ENCODE measurements at places on chromosomes 1 and 21.

DNA sequence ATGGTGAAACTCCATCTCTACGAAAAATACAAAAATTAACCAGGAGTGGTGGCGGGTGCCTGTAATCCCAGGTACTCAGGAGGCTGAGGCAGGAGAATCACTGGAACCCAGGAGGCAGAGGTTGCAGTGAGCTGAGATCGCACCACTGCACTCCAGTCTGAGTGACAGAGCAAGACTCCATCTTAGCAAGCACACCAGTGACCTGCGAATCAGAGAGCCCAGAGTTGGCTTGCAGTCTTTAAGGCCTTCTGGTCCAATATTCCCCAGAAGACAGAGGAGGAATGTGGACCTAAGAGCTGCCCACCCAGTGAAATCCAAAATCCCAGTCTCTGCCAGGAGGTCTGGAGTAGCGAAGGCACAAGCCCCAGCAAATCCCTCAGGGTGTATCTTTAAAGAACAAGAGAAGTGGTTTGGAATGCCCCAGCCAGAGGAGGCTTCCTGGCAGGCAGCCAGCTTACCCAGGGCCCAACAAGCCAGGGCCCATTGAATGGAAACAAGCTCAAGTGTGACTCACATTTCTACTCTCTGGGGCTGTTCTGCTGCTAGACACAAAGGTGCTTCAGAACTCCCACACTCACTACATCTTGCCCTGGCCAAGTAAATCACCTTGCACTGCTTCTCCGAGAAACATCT lies 23.9 kb downstream of the GPR161 start:
- no peak for DNase-seq

DNA sequence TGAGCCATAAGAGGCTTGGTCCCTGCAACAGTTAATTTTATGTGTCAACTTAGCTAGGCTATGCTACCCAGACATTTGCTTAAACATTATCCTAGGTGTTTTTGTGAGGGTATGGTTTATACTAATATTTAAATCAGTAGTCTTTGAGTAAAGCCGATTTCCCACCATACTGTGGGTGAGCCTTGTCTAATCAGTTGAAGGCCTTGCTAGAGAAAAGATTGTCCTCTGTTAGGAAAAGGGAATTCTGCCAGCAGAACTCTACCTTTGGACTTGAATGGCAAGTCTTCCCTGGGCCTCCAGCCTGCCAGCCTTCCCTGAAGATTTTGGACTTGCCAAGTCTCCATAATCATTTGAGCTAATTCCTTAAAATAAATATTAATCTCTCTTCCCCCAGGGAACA lies 23.9 kb downstream of the RHBDL2 start:
- DNase-seq, result no peak

DNA sequence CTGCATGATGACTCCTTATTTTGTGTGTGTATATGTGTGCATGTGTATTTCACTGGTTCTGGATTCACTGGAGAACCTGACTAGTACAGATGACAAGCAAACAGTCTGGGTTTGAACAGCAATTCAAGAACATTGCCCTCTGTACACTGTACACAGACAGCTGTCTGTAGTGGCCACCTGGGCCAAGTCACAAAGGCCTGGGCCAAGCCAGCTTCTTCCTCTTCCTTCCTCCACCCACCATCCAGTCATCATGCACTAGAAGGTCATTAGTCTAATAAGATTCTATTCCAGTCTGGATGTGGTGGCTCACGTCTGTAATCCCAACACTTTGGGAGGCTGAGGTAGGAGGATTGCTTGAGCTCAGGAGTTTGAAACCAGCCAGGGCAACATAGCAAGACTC lies 155.9 kb downstream of the ELAVL4 start:
- no peak for DNase-seq

- no peak for DNase-seq
Measured at GRCh38 chr1:234748066-234748465, 138.1 kb upstream of the IRF2BP2 start.

- no peak for DNase-seq
Measured at GRCh38 chr1:31759298-31760023, 4.7 kb downstream of the ADGRB2 start.

DNA sequence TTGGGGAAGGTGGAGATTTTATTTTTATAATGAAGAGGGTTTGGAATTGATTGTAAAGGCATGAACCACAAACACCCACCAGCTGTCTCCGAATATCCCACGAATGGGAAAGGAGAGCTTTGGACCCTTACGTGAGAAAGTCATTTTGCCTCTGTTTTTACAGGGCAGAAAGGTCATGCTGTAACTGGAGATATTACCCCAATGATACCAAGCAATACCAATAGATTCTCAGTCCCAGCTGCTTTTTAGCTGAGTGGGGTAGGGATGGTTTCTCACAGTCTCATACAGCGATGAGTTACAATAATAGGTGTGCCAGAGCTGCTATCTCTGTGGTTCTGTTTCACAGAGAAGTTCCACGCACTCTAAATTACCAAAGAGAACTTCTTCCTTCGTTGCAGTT lies 8.8 kb upstream of the F3 start:
- DNase-seq, result no peak

DNA sequence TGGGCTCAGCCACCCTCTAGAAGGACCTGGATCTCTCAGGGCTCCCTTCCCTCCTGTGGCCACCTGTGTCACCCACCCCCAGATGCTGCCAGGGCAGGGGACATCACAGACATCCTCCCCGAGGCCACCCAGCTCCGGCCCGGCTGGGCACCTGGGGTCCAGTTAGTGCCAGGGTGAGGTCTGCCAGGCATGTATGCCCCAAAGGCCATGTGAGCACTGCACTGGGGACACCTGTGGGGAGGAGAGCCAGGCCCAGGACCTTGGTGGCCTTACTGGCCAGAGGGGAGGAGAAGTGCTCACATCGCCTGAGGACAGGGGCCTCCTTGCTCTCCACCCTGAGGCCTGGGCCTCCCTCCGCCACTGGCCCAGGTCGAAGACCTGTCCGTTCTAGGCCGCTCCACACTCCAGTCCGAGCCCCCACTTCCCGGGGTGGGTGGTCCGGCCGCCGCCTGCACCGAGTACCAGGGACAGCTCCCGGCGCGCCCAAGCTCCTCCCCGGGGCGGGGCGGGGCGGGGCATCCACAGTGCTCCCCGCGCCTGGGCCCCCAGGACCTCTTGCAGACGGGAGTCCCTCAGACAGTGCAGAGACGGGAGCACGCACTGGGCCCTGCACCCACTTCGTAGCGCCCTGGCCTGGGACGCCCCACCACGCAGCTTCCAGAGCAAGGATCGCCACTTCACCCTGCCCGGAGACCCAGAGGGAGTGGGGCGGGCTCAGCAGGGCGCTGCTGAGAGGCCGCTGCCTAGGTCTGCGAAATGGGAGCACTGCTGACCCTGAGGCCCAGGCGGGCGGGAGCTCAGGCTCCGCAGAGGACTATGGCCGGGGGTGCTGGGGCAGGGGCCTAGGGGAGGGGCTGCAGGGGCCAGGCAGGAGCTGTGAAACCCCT lies 34.3 kb upstream of the CCDC27 start:
- DNase-seq, result no peak

DNA sequence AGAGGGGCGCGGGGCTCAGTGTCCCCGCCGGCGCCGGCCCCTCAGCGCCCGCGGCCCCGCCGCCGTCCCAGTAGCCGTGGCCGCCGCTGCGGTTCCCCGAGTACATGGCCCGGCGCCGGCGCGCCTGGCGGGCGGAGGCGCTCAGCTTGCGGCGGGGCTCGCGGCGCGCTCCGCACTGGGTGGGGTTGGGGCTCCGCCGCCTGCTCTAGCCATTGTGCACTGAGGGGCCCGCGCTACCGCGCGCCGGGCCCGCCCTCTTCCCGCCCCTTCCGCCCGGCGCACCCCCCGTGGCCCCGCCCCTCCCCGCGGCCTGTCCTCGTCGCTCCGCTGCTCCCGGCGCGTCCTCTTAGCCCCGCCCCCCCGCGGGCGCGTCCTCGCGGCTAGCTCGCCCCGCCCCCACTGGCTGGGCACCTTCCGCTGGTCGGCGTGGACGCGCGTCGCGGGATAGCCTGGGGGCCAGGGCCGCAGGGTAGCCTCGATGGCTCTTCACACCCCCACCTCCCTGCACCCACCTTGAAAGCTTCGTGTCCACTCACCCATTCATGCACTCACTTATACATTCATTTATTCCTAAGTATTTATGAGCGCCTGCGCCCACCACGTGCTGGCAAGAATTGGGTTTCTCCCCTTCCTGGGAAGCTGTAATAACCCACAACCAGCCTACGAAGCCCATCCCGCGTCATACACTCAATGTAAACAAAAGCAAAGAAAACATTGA lies at the start of the genes CHML and OPN3:
TSS of gene CHML (minus strand) at position 221 of the 718 bp plus-strand sequence. CDS start 4,603 bp downstream, outside the sequence.
TSS of gene OPN3 (minus strand) at position 221 of the 718 bp plus-strand sequence. CDS start at position 106, 115 bp downstream.
- peak; percentile 87 for DNase-seq

GRCh38 chr21:45364468-45365185 lies 40.3 kb upstream of the COL18A1 start:
- DNase-seq, result no peak

DNA sequence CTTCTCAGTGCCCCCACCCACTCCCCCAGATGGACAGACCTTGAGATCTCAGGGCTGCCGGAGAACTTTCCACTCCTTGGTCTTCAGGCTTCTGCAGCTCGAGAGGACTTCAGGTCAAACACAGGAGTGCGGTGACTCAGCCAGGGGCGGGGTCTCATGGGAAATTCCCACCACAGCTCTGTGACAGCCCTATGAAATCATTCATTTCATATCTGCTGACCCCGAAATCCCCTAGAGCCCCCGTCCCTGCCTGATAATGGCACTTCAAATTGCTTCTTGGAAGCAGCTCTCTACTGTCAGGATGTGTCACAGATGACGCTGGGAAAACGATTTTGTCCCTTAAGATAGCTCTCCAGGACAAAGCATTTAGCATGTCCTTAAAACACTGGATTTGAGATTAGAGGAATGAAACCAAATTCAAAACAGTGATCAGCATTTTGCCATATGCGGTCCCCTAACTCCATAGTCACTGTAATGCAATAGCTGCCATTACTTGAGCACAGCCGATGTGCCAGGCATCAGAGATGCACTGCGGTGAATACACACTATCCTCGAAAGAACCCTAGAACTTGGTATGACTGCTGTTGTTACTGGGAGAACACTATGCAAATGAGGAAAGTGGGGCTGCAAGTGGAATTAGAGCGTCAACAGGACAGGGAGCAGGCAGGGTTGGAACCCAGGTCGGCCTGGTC lies at the start of gene TNFRSF9:
TSS of gene TNFRSF9 (minus strand) at position 95 of the 692 bp plus-strand sequence. CDS start 845 bp downstream, outside the sequence.
- no peak for DNase-seq

- DNase-seq, result no peak
Measured at GRCh38 chr1:61961009-61961408, 218.7 kb downstream of the PATJ start.

DNA sequence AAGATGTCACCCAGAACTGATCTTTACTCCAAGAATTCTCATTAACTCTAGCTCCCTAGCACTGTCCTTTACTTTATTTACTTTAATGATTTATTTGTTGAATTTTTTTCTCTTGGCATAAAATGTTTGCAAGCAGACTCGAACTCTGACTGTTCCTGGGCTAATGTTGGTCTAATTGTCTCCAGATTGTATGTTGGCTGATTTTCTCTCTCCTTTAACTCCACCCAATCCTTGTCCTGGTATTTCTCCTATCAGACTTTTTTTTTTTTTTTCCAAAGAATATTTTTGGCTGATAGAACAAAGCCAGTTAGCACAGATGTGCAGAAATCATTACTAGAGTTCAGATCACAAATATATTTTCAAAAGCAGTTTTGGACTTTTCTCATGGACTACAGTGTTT lies 82.6 kb downstream of the ATF6 start:
- DNase-seq, result no peak

DNA sequence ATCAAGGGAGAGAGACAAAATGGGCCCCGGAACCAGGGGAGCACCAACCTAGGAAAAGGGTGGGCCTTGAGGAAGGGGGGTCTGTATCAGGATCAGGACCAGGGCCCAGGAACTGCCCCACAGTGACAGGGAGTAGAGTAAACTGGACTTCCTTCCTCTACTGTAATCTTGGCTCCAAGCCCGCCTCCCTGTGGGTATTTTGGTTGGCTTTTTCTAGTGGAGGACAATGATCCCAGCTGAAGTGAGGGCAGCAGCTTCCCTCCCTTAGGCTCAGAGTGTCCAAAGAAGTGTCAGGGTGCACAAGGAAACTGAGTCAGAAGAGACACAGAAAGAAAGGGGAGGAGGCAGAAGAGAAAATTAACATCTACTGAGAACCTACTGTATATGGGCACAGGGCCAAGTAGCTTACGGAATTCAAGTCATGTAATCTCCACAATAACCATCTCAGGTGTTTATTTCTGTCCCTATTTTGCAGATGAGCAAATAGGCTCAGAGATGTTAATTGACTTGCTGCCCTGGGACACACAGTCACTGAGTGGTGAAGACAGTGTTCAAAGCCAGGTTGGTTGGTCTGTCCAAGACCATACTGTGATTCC lies 4.8 kb downstream of the UBQLN4 start:
- DNase-seq, result no peak

GRCh38 chr1:72241397-72241796 lies 40.9 kb downstream of the NEGR1 start:
- no peak for DNase-seq

GRCh38 chr1:179169616-179170467 lies 59.6 kb downstream of the ABL2 start:
- DNase-seq, result no peak

GRCh38 chr1:153652805-153653500 lies 5.5 kb upstream of the SNAPIN start:
- DNase-seq, result no peak

DNA sequence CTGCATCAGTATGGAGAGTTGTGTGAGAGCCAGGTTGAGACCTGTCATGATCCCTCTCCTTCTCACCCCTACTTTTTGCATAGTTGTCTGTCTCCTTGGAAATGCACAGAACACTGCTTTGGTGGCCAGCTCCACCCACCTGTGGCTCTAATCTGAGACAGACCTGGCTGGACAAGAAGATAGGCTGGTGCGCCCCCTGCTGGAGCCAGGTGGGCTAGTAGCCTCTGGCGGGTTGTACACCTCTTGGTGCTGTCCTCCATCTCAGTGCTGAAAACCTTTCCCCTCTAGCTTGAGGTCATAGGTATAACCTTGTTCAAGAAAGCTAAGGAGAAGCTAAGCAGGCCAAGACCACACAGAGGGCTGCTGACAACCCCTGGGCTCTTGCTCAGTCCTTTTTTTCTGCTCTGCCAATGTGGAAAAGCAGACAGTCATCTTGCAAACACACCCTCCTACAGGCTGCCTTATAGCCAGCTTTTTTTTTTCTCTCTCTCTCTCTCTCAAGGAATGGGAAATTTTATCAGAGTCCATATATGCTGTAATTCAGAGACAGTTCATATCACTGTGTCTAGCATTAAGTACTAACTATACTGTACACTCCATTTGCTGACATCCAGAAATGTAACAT lies 58.8 kb upstream of the SPATA6 start:
- no peak for DNase-seq

DNA sequence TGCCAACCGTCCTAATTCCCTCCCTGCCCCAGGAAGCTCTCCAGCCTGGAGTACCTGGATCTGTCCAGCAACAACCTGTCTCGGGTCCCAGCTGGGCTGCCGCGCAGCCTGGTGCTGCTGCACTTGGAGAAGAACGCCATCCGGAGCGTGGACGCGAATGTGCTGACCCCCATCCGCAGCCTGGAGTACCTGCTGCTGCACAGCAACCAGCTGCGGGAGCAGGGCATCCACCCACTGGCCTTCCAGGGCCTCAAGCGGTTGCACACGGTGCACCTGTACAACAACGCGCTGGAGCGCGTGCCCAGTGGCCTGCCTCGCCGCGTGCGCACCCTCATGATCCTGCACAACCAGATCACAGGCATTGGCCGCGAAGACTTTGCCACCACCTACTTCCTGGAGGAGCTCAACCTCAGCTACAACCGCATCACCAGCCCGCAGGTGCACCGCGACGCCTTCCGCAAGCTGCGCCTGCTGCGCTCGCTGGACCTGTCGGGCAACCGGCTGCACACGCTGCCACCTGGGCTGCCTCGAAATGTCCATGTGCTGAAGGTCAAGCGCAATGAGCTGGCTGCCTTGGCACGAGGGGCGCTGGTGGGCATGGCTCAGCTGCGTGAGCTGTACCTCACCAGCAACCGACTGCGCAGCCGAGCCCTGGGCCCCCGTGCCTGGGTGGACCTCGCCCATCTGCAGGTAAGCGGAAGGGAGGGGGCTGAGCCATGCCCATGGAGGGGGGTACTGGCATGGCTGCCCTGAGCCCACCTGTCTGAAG lies 16.5 kb downstream of the PODN start:
- no peak for DNase-seq
